Activated CD4-positive, alpha-beta T cell treated with anti-CD3 and anti-CD28 coated beads for 1 hour (primary cell): ENCODE measurements at places on chromosomes 16 and 17.

- no peak for DNase-seq
These were observed 5.2 kb downstream of the PECAM1 start for GRCh38 chr17:64385187-64386083.

DNA sequence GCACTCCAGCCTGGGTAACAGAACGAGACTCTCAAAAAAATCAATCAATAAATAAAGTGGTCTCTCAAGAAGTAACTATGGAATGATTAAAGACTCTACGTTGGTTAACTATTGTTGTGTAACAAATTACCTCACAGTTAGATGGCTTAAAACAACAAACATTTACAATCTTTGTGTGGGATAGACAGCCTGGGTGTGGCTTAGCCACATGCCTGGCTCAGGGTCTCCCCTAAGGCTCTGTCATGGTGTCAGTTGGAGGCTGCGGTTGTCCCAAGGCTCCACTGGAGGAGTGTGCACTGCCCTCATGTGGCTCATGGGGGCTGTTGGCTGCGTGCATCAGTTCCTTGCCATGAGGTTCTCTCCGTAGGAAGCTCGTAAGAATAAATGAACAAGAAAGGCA is 294.5 kb downstream of the SNX29 start:
- no peak for DNase-seq

- no peak for DNase-seq
These were observed 1.6 kb upstream of the NUPR1 start for GRCh38 chr16:28540346-28540745.

- no peak for DNase-seq
These were observed 607.3 kb upstream of the GOT2 start for GRCh38 chr16:59341368-59341767.

DNA sequence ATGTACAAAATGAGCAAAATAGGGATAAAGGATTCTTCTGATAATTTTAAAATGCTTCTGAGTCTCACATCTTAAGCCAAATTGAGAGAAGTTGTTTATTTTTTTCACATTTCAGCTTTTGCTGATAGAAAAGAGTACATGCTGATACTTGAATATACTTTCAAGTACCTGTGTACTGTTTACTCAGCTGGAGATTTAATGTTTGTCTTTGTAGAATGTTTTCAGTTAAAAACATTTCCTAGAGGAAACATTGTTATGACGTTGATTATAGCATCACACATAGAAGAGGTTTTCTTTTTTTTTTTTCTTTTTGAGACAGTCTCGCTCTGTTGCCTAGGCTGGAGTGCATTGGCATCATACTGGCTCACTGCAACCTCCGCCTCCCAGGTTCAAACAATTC is 19.7 kb downstream of the ESRP2 start:
- DNase-seq: no peak

DNA sequence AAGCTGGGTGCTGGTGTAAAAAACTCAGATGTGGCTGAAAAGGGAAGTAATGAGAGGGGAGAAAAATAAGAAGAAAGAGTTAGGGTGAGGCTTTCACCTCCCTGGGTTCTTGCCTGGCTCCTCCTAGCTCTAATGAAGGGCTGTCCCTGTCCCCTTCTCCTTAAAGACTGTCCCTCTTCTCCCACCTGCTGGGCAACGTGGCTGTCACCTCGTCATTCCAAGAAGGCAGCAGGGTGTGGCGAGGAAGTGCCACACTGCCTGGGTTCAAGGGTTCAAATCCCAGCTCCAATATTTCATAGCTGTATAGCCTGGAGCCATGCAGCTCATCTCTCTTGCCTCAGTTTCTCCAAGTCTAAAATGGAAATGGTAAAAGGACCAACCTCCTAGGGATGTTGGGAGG is 122.5 kb upstream of the CACNG5 start:
- no peak for DNase-seq

DNA sequence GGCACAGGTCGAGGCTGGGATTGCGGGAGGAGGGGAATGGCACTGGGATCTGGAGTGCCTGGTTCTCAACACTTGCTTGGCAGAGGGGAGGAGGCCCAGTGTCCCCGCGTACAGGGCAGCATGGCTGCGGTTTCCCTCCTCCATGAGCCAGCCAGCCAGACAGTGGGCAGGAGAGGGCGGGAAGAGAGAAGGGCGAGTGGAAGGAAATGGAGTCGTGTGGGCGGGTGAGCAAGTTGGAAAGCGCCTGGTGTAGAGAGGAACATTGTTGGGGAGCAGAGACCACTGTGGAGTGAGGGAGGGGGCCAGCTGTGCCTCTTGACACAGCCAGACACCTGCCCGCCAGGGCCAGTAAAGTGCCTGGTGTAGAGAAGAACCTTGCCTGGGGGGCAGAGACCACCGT is 130.5 kb downstream of the OR1D5 start:
- no peak for DNase-seq

GRCh38 chr16:85553436-85554113 is 59.5 kb upstream of the GSE1 start:
- DNase-seq: no peak

DNA sequence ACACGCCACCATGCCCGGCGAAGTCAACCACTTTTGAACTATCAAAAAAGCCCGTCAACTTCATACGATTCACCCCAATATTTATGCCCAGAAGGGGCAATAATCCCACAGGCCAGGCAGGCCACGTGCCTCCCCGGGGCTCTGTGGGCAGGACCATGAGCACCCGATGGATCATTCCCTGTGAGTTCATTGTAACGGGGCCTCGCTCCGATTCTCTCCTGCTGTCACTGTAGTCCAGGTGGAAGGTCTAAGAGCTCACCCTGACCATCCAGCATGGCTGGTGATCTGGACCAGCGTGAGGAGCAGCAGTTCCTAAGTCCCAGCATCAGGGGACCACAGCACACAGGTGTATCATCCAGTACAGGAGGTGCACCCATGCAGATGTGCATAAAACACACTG is 77.5 kb upstream of the DOC2B start:
- DNase-seq: no peak
